ENCODE measurements at places on chromosomes 3 and 15.

DNA sequence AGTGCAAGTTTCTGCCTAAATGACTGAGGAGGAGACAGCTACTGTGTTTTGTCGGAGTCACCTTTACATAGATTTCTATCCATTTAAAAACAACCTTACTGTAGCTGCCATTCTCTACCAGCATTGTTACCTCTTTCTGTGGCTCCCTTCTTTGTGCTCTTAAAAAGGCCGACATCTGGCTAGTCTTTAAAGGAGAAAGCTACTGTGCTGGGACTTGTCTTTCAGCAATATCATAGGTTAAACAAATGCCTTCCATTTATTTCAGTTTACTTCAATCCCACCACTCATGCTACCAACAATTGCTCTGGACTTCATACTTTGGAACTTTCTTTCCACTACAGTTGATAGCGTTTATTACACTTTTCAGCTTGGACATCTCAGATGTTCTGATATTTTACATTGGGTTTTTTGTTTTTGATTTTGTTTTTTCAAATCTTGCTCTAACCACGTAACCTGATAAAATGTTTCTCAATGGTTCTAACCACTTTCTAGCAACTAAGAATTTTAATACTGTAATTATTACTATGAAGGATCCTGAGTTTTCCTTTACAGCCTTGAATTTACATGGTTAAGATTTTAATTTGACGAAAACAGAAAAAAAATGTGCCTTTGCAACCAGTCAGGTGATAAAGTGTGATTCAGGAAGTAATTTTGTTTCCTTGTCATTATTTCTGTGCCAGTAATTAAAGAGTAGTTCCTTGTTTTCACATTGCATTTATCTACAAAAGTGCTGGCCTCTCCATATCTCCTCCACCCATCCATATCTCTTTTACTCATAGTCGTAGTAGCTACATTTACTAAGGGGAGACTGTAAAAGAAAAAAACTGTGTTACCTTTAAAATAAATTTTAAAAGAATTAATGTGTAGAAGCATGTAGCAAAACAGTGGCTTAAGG, 1.3 kb upstream of the CBLB start:
- no peak for DNase-seq

DNA sequence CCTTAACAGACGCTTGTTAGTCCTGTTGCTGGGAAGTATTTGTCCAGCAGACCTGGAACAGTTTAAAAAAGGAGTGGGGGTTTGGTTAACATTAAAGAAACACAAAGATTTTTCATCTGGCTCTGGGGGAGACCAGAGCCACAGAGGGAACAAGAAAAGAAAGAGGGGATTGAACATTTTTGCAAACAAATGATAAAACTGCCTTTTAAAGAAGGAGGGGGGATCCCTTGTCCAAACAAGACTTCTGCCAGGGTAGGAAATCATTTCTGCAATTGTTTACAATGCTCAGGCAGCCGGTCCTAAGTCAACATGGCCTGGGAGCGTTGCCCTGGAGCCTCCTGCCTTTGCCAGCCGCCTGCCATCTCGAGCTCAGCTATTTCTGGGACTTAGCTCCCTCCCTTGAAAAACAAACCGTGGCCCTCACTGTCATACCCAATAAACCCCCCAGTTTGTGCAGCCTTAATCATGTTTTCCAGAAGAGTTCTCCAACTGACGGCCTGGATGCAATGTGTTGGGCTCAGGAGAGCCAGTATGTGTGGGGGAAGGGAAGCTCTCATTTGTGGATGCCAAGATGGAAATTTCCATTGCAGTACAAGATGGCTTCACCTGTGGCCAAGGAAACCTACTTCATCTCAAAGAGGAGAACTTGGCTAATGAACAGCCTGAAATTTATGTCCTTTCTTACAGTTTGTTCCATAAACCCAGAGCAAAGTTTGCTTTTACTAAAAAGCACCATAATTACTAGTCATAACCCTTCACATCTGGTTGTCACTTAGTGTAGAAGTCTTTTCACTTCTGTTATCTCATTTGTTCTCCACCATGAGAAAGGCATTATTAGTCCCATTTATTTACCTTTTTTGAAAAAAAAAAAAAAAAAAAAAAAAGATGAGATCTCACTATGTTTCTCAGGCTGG, 75.9 kb upstream of the RNU6-1 start:
- DNase-seq = no peak

GRCh38 chr15:52563501-52564060, 5.2 kb downstream of the ARPP19 start:
- DNase-seq = no peak

GRCh38 chr3:191290311-191291025, 38.7 kb upstream of the CCDC50 start:
- DNase-seq = no peak

DNA sequence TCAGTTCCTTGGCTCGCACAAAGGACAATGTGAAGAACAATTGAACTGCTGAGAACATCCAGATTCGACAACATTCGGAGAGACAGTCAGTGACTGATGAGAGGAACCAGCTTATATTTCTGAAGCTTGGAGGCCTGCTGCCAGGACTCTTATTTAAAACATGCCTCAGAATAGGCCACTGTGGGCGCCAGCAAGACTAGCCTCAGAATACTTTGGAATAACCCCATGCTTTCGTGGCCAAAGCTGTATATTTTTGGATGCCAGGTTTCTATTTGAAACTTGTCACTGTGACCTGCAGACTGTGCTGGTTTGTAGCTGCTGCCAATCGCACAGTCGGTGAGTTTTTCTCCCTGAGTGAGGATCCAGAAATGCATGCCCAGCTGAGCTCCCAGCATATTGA, 129.9 kb upstream of the UBE3A start:
- no peak for DNase-seq

DNA sequence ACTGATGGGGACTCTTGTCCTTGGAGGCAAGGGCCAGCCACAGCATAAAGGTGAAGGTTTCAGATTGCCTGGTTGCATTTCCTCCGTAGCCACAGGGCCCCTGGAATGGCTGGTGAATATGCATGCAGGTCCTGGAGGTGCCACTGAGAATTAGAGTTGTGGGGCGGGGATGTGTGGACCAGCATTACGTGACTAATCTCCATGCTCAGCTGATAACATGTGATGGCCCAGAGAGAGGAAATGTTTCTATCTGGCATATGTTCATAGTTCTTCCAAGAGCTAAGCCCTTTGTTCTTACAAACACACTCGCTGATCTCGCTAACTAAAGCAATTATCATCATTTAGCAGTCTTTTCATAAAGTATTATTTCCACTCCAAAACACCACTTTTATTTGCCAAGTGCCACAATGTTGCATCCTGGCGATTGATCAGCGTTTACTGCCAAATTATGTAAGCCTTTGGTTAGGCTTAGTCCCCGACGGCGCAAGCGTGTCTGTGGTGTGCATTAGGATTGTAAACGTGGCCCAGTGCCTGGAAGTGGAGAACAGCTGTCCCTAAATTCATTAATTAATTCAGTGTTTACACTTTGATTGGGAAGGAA, 55.9 kb downstream of the CGNL1 start:
- DNase-seq = no peak

- DNase-seq = no peak
Observed at GRCh38 chr3:4830586-4830914, 148.7 kb upstream of the BHLHE40 start.

DNA sequence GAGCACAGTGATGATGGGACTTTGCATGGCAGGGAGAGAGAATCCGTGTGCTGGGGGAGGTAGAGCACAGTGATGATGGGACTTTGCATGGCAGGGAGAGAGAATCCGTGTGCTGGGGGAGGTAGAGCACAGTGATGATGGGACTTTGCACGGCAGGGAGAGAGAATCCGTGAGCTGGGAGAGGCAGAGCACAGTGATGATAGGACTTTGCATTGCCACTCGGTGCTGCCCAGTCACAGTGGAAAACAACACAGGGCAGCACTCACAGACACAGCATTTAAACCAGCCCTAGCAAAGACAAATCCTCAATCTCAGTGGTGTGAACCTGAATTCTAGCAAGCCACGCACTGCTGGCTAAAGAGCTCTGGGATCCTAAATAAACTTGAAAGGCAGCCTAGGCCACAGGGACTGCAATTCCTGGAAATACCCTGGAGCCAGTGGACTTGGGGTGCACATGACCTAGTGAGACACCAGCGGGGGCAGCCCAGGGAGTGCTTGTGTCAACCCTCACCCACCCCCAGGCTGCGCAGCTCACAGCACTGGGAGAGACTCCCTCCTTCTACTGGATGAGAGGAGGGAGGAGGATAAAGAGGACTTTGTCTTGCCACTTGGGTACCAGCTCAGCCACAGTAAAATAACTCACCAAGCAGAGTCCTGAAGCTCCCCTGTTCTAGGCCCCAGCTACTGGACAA, 23.4 kb upstream of the TNK2 start:
- no peak for DNase-seq

DNA sequence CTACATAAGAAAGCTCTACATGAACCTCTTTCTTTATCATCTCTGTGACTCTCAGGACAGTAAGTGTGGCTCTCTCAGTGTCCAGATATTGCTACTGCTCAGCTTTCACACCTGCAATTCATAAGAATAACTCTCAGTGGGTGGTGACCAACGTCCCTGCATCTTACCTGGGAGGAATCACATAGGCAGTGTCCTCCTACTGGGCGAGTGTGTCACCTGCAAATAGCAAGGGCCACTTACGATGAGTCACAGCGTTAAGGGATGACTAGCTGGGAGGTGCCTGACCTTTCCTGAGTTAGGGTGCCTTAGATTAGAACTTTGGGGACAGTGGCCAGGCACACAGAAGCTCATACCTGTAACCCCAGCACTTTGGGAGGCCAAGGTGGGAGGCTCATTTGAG, 90.8 kb upstream of the C3orf80 start:
- no peak for DNase-seq

DNA sequence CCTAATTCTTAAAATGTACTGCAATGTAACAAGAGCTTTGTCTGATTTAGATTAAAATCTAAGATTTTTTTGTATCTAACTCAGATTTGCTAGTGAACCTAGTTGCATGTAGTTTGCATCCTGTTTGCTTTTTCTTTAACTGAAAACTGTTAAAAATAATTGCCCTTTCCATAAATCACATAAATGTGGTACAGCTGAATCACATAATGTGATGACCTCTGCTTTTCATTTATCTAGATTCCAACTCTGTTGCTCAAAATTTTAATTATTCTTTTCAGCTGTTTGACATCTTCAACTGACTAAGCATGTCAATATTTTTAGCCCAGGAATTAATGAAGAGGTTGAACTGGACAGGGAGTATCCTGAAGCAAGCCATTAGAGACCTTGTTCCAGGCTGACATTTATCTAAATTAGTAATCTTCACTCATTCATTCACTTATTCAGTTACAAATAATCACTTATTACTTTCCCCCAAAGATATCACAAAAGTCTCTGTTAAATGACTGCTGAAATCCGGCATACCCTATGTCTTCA, 101.9 kb upstream of the PLXND1 start:
- DNase-seq = no peak

- DNase-seq = no peak
Observed at GRCh38 chr3:197576838-197577237, 21.1 kb upstream of the BDH1 start.

DNA sequence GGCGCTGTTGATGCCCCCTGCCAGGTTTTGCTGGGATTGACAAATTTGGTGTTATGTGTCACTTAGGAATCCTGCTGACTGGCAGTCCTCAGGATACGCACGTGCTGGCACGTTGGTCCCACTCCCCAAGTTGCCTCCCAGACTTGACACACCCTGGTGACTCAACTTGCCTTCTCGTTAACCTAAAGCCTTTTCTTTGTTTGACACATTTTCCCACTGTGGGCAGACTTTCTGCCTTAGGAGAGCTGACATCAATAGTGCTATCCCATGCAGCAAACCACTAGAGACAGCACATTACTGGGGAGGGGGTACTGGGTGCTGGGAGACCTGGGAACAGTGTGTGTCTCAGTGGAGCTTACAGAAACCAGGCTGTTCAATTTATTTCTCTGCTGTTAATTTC, 104.3 kb downstream of the OXNAD1 start:
- no peak for DNase-seq

DNA sequence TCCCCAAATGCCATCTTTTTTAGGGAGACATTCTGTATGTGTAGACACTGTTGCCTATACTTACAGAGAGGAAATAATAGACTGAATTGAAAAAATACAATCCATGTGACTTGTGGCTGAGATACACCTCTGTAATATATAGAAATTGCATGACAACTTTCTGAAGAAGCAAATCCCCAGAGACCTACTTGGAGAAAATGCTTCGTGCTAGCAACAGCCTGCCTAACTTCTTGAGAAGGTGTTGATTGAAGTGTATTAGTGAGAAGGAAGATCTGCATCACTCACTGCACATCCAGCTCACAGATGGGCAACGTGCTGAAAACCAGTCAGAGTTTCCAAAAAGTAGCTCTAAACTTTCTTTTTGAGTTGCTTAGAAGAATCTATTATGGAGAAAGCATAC, 404.1 kb downstream of the EPHB1 start:
- DNase-seq = no peak

DNA sequence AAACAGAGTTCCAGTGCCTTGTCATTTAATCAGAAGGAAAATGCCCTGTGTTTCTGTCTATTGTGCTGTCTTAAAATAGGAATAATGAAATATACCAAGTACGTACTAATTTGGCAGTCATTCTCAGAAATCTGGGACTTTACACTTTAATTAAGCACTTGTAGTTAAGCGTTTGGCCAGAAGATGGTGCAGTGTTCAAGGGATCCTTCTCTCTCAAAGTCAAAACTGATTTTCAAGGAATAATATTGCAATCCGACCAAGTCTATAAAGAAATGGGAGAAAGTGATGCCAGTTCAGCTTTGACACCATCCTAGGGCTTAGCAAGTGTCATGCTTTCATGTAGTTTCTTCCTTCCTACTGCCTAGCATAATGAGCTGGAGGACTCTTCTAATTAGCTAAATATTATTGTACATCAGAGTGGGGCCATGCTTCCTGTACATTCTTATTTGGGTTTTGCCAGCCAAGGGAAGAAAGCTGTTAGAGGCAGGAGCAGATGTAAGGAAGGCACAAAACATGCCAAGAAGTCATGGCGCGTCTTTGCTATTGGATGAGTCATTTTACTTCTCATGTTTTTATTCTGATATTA, 64.8 kb downstream of the SAMMSON start:
- DNase-seq = no peak

DNA sequence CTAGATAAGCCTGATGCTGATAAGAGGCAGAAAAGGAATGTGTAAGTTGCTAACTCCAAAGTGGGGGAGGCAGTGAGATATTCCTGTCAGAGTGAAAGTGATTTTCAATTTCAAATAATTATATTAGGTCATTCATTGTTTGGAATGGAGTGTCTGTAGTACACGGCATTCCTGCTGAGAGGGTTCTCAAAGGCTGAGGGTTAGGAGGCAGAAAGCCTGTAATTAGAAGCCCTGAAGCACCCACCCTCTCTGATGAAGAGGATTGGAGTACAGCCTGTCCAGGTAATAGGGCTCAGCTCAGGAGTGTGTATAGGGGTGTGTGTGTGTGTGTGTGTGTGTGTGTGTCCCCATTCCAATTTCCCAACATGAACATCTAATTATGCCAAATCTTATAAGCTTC, 486.8 kb downstream of the MAGI1 start:
- DNase-seq = no peak

GRCh38 chr15:44159492-44159891, 35.6 kb downstream of the FRMD5 start:
- no peak for DNase-seq

DNA sequence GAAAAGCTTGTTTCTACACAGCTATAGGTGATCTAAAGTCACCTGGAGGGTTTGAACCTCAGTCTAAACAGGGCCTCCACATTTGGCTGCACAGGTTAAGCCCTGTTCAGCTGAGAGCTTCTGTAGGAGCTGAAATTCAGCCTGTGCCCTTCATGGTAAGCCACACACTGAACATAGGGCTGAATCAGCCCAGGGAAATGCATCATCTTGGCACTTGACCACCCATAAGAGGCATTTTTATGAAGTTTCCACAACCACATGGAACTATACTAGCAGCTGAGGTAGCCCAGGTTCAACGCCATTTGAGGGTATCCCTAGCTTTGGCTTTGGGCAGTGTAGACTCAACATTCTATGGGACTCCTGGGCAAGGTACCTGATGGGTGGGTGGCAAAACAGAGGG, 126.8 kb downstream of the FAM174B start:
- no peak for DNase-seq

All from glutamatergic neuron (in vitro differentiated cells).